HepG2 (cell line): ENCODE measurements at places on chromosomes 11 and 22.

DNA sequence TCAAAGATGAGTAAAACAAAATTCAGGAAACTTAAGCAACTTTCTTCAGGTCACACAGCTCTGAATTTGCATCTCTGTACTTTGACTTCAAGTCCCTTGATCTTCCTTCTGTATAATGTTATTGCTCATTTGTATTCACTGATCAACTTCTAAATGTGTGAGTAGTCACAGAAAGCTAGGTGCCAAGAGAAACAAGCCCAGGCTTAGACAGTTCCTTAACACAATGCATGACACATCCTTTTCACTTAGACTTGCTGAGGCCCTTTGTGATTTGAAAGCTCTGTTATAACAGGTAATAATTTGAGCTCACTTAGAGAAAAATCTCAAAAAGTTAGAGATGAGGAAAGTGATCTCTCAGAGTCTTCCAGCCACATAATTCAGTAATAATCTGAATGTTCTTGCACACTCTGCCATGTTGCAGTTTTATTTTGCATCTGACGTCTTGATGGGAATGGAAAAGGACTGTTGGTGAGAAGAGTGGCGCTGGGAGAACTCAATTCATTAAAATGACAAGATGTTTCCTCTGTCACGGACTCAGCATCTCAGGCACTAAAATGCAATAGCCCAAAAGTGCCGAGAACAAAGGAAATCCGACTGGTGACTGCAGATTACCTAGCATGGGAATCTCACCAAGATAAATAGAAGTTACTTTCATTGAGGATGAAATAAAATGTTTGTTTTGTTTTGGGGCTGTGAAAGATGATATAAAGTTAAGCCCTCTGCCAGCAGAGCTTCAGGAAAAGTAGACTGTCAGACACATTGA lies 665.3 kb downstream of the OPCML start:
- no peak for DNase-seq

DNA sequence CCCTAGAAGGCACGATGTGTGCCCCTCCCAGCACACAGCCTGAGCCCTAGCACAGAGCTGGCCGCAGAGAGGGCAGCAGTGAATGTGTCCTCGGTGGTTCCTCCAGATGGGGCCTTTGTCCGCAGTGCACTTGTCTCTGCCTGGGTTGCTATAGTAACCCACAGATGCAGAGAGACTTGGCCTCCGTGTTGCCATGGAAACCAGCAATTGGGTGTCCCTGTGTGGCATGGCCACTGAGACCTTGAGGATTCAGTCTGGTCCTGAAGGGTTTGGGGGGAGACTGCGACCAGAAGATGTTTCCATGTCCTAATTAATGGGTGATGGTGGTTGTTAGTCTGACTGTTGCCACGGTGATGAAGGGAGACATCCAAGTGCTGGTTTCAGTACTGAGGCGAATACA lies 42.6 kb upstream of the TUB start:
- DNase-seq: no peak

DNA sequence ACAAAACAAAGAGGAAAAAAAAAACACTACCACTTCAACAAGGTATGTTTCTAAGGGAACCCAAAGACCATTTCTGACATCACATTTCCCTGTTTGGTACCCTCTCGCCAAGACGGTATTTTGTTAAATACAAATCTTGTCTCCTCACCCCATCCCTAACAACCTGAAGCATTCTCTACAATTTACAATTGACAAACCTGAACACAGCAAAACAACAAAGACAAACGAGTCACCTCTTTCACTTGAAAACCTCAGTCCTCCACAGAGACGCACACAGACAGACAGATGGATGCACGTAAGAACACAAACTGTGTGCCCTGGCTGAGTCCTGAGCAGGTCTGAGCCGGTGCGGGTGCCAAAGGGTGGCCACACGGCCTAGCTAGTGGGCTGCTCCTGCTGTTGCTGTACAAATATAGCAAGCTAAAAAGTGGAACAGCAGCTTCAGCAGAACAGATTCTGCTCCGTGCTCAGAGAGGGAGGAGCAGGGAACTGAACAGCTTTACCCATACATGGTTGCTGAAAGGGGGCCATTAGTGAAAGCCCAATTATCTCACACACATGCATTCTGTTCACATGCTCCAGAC lies 28.5 kb downstream of the CELF1 start:
- DNase-seq: no peak

DNA sequence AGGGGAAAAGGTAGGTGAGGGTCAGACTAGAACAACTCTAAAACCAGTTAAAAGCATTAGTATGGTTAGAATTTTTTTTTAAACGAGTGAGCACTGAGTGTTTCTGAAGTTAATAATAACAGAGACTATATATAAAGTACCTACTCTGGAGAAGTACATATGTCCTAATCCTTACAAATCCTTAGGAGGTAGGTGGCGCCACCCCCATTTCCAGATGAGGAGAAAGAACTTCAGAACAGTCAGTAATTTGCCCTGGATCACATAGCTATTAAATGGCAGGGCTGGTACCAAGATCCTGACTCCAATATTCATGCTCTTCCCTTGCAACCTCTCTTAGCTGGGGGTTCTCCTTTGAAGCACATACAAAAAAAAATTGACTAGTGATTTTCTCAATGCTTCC lies 80.5 kb downstream of the CLPB start:
- DNase-seq: peak; percentile 50

DNA sequence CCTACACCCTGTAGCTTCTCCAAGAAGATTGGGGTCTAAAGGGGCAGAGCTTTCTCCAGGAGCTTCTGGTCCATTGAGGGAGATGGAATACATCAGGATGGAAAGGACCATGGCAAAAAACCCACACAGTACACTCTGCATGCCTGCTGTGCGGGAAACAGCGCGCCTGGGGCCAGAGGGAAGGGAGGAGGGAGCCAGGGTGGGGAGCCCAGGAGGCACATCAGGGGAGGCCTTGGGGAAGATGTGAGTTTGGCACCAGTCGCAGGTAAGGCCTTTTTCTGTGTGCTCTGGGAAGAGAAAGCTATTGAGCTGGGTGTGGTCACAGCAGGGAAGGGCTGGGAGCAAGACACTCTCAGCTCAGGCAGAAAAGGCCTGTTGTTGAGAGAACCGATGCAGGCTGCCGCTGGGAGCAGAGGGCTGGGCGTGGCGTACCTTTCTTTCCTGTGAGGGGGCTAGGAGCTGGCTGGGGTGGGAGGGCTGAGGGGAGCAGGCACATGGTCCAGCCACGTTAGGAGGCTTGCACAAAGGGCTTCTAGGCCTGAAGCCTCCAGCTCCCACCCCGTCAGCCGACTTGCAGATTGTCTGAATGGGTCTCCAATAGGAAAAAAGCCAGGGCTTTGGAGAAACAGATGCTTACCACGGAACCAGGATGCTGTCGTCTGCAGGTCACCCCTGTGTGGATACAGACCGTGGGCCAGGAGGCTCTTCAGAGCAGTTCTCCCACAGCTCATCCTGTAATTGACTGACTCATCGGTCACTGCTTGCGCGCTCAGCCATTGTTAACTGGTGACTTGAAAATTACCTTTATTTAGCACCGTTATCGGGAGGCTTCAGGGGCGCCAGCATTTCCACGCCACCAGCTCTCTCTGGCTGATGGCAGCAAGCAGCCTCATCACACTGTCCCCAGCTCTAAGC lies 237.3 kb downstream of the ST3GAL4 start:
- no peak for DNase-seq

GRCh38 chr11:120432056-120433018 lies 79.2 kb upstream of the GRIK4 start:
- DNase-seq: peak; percentile 51

- DNase-seq: peak; percentile 69
Observed at GRCh38 chr11:76770642-76771445, 12.3 kb upstream of the TSKU start.

- no peak for DNase-seq
Observed at GRCh38 chr11:46846510-46846830, 390 bp upstream of the CKAP5 start.

GRCh38 chr11:103906291-103906867 lies 130.1 kb upstream of the DDI1 start:
- DNase-seq: no peak

DNA sequence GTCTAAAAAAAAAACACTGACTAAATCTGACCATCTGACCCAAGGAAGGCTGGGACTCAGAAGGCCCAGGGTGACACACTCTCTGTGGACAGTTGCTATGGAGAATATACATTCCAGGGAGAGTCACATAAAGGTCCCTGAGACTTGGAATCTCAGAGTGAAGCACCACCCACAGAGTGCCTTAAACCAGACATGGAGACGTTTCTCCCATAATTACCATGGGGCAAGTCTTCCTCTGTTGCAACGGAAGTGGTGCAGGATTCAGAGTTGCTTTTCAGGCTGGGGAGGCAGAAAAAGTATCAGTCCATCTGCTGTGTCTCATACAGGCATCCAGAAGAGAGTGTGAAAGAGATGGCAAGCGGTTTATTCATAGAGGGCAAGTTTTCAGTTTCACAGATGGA lies 58.7 kb upstream of the SLN start:
- DNase-seq: no peak

- DNase-seq: no peak
Observed at GRCh38 chr11:28606930-28607329, 498.7 kb downstream of the METTL15 start.

DNA sequence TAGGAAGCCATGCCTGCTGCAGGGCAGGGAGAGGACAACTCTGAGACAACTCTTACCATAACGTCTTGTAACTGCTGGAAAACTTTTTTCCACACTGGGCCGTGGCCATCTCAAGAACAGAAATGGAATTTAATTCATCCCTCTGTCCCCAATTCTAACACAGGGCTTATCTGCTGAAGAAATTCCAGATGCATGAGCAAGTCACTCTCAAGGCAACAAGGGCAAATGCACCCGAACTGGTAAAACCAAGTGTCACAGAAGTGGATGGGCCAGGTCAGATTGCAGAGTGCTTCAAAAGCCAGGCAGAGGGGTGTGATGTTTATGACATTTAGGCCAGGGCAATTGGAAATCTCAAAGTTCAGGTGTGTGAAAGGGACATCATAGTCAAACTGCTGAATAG lies 7.4 kb downstream of the SMPD1 start:
- DNase-seq: no peak

DNA sequence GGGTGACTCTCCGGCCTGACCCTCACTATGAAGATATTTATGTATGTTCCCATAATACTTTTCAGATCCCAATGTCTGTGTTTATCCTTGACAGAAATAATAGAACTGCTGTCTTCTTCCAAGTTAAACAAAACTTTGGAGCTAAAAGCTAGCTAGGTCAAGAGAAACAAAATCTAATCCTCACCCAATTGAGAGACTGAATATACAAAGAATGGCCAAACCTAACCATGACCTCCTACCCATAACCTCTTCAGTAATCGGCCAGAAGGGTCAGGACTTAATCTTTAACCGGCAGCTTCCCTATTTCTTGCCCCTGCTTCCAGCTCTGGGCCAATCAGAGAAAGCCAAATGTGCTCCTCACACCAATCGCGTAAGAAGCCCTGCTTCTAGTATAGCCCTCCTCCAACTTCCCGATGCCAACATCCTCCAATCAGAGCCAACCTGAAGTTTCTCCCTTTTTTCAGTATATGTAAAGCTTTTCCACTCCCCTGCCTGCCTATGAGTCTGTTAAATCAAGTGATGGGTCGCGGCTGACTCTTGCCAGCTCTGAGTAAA lies 1.7 kb upstream of the DDX6 start:
- peak; percentile 92 for DNase-seq

- no peak for DNase-seq
Observed at GRCh38 chr22:30089655-30089974, 9.4 kb downstream of the HORMAD2 start.

- no peak for DNase-seq
Observed at GRCh38 chr11:134761386-134761785, 349.3 kb upstream of the B3GAT1 start.

GRCh38 chr11:71940561-71941219 lies 11.8 kb downstream of the RNF121 start:
- DNase-seq: no peak

DNA sequence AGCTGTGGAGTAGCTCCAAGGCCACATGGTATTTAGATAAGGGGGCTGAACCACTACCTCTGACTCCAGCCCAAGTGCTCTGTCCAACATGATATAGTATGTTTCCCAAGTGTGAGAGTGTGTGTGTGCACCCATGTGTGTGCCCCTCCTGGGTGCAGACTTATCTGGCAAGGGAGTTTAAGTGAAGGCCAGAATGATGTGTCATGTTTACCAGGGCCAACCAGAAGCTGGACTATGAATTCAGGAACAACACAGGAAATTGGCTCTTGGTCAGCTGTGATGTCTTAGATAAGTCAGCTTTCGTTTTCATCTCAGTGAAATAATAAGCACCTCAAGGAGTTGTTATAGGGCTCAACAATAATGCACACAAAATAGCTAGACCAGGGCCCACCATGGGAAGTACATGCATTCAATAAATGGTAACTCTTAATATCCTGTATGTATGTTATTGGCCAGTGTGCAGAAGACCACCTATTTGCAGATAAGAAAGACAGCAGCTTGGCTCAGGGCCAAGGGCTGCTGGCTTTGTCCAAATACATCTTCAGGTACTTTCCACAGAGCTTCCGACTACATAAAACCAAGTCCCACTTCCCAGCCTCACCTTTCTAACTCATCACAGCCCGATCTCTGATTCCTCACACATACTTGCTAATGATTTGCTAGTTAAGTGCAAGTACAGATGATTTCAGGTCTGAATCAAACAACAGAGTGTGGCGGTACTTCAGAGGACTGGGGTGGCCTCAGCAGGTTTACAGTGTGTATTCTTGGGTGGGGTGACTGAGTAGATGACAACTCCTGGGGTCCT lies 120.9 kb downstream of the ME3 start:
- peak; percentile 53 for DNase-seq

DNA sequence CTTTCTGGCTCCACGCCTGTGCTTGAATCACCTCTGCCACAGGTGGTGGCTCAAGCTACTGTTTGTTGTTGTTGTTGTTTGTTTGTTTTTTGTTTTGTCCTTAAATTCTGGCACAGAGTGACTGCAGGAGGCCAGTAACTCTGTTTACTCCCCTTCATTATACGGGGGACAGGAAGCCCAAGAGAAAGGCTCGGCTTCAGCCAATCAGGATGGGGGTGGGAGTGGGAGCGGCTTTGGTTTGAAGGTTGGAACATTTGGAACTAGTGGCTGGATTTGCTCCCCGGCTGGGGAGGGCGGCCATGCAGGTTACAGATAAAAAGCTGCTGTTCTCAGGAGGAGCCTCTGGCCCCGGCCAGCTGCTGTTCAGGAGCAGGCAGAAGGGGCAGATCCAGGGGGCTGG lies 19.7 kb upstream of the CABP2 start:
- DNase-seq: no peak

DNA sequence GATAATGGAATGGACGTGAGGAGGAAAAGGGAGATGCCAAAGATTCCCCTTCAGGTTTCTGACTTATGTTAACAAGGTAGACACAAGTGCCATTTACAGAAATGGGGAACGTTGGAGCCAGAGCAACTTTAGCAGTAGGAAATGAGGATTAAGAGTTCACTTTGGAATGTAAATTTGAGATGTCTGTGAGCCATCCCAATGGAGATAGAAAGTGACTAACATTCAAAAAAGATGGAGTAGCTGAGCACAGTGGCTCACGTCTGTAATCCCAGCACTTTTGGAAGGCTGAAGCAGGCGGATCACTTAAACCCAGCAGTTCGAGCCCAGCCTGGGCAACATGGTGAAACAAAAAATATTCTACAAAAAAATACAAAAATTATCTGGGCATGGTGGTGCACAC lies 19.9 kb downstream of the MRTFA start:
- DNase-seq: no peak
